ENCODE measurements at places on chromosomes 3 and 15.
A peak's percentile ranks its signal among the peaks of the same experiment; 100 is the strongest.

- DNase-seq = peak; percentile 7
These were observed 87.8 kb downstream of the NCEH1 start for GRCh38 chr3:172622916-172623700.

DNA sequence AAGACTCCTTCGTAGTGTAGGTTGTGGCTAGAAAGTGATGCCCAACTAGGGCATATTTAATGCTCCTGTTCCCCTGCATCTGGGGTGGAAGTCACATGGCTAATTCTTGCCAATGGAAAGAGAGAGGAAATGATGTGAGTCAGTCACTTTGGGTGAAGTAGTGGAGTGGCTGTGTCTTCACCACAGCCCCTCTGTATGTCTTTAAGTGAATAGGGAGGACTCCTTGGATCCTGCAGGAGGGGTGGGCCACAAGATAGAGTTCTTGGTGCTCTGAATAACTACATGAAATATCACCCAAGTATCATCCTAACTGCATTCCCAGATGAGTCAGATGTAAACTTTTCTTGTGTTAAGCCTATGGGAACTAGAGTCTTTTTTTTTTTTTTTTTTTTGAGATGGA, 17.8 kb upstream of the MB21D2 start:
- DNase-seq = no peak

DNA sequence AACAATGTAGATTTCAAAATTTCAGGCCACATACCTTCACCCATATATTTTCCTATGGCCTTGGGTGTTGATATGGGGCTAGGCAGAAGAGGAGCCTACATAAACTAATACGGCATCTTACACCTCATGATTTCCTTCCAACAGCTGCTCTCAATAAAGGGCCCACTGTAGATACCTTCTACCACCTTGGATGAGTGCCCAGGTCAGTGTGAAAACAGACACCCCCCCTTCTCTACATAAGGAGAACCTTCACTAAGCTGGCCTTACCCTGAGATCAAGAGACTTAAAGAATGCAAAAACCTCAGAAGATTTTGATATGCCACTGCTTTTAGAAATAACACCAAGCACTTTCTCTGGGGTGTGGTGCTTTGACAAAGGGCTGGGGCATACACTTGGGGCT, 42.7 kb downstream of the SH3BP5 start:
- DNase-seq = no peak

GRCh38 chr15:77497942-77498361, 77.3 kb downstream of the HMG20A start:
- no peak for DNase-seq

DNA sequence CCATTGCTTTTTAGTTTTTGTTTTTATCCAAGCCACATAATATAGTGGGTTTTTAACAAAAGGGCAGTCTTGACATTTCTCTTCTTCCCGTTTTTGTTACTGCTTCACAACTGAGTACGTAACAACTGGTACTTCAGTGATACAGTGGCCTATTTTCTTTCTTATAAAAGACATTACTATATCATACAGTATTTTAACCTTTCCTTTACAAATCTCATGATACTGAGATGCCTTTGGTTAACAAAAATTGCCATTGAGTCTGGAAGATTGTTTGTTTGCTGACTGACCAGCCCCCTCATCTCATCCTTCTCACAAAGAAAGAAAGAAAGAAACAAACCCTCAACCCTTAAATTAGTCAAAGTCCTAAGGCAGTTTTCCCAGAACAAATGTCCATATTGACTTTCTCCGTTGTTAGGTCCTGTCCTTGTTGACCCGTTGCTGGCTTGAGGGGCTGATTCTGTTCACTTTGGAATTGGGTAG, 77.0 kb upstream of the SAMMSON start:
- no peak for DNase-seq

DNA sequence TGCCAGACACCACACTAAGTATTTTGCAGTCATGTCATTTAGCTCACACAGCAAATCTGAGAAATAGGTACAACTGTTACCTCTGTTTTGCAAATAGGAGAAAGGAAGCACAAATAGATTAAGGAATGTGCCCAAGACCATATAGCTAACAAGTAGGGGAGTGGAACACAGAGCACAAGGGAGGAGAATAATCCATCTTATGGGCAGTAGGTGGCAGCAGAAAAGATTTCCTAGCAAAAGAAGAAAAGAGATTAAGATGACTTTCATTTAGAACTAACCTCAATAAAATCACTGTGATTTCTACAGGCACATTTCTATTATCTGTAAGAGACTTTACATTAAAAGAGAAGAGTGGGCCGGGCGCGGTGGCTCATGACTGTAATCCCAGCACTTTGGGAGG, 49.1 kb downstream of the NR1I2 start:
- no peak for DNase-seq

- no peak for DNase-seq
These were observed 100.7 kb downstream of the SNRPN start for GRCh38 chr15:25055356-25056068.

DNA sequence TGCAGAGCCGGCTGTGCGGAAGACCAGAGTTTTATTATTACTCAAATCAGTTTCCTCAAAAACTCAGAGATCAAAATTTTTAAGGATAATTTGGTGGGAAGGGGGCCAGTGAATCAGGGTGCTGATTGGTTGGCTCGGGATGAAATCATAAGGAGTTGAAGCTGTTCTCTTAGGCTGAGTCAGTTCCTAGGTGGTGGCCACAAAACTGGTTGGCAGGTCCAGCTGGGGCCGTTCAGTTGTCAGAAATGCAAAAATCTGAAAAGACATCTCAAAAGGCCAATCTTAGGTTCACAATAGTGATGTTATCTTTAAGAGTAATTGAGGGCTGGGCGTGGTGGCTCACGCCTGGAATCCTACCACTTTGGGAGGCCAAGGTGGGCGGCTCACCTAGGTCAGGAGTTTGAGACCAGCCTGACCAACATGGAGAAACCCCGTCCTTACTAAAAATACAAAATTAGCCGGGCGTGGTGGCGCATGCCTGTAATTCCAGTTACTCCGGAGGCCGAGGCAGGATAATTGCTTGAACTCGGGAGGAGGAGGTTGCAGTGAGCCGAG, 2.3 kb upstream of the ZNF589 start:
- no peak for DNase-seq

- DNase-seq = no peak
These were observed 721 bp downstream of the ATR start for GRCh38 chr3:142577696-142578328.

DNA sequence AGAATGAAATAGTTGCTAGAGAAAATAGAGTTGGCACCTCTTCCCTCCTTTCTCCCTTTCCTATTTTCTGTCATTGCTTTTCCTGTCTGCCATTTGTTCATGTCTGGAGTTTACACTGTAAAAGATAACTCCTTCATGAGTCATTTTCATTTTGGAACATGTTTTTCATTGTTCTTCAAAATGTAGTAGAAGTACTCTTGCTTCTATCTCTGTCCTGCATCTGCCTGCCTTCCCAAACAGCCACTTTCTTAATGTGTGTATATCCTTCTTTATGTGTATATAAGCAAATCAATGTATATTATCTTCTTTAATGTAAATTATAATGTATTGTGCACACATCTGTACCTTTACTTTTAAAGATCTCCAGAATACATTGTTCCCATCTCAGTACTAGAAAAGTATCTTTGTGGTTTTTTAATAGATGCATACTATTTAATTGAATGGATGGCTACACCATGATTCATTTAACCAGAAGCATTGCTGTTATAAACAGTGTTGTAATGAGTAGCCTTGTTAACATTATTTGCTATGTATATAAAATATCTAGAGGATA, 41.1 kb downstream of the TSC22D2 start:
- no peak for DNase-seq

- DNase-seq = peak; percentile 2
These were observed 29.7 kb downstream of the EFCAB12 start for GRCh38 chr3:129398803-129399144.

GRCh38 chr3:128195369-128195768, 42.1 kb downstream of the EEFSEC start:
- DNase-seq = no peak

DNA sequence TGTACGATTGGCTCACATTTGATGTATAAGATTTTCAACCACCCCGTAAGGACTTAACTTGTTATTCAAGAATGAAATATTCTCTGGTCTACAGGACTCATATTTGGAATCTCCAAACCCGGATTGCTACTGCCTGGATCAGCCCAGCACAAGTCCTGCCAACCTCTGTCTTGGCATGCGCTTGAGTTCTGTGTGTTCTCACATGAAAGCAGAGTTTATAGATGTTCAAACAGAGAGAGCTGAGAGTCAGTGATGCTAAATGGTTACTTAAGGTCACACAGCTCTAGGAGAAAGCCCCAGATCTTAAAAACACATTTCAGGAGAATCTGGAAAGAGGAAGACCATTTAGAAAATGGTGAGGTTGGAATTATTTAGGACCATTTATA, 268.0 kb upstream of the TBL1XR1 start:
- no peak for DNase-seq

All from stimulated activated CD4-positive, alpha-beta T cell treated with anti-CD3 and anti-CD28 coated beads, TNF-alpha, amount 100 ng/mL, for 24 hours (primary cell).